ENCODE measurements at places on chromosomes 3 and 15.

- no peak for DNase-seq
Observed at GRCh38 chr3:29512641-29513040, 231.8 kb downstream of the RBMS3 start.

DNA sequence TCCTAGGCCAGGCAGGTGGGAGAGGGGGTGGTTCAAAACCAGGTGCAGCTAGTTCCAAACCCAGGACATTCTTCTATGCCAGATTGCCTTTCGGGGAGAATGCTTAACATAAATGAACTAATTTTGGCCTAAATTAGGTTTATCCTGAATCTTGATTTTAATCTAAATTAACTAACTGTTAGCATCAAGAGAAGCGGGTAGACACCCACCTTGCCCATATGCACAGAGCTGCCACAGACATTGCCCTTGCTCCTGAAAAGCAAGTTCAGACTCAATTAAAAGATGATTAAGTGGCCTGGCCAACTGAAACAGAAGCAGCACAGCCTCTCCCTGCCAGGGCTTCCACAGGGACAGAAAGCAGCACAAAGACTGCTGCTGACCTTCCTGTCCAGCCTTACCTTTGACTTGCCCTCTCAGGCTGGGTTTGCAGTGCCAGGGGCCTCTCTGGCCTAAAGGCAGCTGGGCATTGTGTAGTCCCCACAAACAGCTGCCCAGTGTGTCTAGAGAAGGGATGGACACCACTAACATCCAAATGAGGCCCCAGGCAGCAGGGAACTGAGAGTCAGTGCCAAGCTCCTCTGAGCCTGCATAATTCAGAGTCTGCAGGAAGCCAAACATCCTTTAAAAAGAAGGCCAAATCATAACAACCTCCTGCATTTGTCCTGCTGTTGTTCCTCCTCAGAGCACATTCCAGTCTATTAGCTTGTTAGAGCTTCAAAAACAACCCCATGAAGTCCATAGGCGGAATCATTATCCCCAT is 15.4 kb upstream of the OXTR start:
- DNase-seq: no peak

- DNase-seq: no peak
Observed at GRCh38 chr15:84979651-84980050, 2.0 kb upstream of the PDE8A start.

- no peak for DNase-seq
Observed at GRCh38 chr3:12773710-12774086, 14.6 kb upstream of the TMEM40 start.

DNA sequence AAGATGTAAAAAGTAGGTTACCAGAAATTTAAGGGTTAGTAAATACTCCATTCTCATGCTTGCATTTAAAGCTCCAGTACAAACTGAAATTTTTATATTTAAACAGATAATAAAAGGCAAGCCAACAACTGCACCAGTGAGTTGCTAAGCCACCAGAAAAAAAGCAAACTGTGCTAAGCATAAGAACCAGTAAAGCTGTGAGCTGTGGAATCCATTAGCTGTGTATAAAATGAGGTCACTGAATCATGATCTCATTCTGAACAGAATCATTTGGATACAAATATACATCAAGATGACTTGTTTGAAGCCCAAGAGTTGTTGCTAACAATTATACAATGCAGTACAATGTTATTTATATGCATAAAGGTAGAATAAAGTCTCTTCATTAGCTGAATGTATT is 1312.2 kb downstream of the SI start:
- DNase-seq: no peak

GRCh38 chr3:43409506-43409905 is 123.2 kb downstream of the SNRK start:
- DNase-seq: no peak

All from activated naive CD4-positive, alpha-beta T cell treated with anti-CD3 and anti-CD28 coated beads, Interleukin-2, amount 50 U/mL, for 72 hours (primary cell).